ENCODE measurements at places on chromosomes 13 and 19.

- no peak overlapping the region for H3K4me3 ChIP-seq
- no peaks in the 10 kb centered on the region for H3K27me3 ChIP-seq
- no peak for DNase-seq
- H3K36me3 ChIP-seq, result no peaks in the 10 kb centered on the region
Observed at GRCh38 chr13:93368296-93368695, 141.7 kb downstream of the GPC6 start.

- no peaks in the 10 kb centered on the region for H3K36me3 ChIP-seq
- peaks cover 11% of the 10 kb centered on the region for H3K4me1 ChIP-seq
- H3K4me3 ChIP-seq, result no peak overlapping the region
- H3K27ac ChIP-seq, result no peak overlapping the region
- peaks cover 10% of the 10 kb centered on the region for H3K27me3 ChIP-seq
Observed at GRCh38 chr13:87666831-87667230, 4.3 kb upstream of the SLITRK5 start.

- no peak overlapping the region for H3K27ac ChIP-seq
- no peak overlapping the region for H3K4me3 ChIP-seq
- DNase-seq, result no peak
- H3K36me3 ChIP-seq, result no peaks in the 10 kb centered on the region
- no peaks in the 10 kb centered on the region for H3K27me3 ChIP-seq
- no peaks in the 10 kb centered on the region for H3K4me1 ChIP-seq
Observed at GRCh38 chr13:103403148-103403740, 337.0 kb upstream of the SLC10A2 start.

GRCh38 chr19:46451352-46451751 is 20.0 kb downstream of the PNMA8A start:
- H3K4me1 ChIP-seq, result no peaks in the 10 kb centered on the region
- H3K27me3 ChIP-seq, result no peaks in the 10 kb centered on the region
- no peak for DNase-seq
- no peaks in the 10 kb centered on the region for H3K36me3 ChIP-seq

DNA sequence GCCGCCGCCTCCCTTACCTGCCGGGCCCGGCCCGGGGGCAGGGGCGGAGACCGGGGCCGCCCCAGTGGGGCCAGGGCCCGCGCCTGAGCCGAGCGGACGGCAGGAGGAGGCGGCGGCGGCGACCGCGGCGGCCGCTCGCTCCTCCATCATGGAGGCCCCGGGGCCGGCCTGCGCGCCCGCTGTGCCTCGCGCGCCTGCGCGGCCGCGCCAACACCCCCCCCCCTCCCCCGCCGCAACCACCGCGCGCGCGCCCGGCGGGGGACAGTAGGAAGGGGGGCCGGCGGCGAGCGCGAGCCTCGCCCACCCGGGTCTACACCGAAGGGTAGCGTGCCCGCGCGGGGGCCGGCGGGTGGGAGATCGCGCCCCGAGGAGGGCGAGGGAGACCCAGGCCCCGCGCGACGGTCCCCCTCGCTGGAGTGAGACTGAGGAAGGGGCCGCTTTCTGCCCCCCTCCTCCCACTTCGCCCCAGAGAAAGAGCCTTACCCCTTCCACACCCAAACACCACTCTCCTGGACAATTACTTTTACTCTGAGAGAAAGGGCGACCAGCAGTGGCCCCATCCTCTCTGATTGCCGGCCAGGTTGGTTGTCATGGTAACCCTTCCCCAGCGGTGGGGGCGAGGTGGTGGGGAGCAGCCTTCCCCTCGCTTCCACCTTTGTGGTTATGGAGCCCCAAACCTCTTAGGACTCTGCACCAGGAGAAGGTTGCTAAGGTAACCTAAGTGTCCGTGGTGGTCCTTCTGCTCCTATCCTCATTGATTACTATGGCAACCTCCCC is at the start of gene STRN4:
Gene STRN4, minus strand, starts transcription at position 170 of the 777 bp plus-strand sequence. Its CDS starts 20 bp downstream, at position 150.
- peak within 1 kb of the TSS; percentile 91 for H3K27ac ChIP-seq
- no peak for DNase-seq

DNA sequence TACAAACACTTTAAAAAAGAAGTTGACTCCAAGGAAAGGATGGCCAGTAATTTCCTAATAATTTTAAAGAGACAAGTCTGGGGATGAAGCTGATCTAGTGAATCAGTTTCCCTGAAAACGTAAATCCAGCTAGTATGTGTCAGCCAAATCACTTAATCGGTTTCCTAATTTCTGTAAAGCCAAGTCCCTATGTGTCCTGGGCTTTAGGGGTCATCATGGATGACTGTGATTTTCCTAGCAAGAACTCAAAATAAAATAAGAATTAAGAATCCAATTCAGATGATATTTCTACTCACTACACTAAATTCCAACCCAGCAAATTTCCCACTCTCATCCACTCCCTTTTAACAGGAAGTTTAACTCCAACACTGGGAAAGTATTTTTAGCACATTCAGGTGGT is 35.9 kb downstream of the ELF1 start:
- H3K27ac ChIP-seq, result peak overlapping the region; percentile 83
- H3K36me3 ChIP-seq, result no peaks in the 10 kb centered on the region
- no peak for DNase-seq
- H3K4me3 ChIP-seq, result peak overlapping the region; percentile 46

DNA sequence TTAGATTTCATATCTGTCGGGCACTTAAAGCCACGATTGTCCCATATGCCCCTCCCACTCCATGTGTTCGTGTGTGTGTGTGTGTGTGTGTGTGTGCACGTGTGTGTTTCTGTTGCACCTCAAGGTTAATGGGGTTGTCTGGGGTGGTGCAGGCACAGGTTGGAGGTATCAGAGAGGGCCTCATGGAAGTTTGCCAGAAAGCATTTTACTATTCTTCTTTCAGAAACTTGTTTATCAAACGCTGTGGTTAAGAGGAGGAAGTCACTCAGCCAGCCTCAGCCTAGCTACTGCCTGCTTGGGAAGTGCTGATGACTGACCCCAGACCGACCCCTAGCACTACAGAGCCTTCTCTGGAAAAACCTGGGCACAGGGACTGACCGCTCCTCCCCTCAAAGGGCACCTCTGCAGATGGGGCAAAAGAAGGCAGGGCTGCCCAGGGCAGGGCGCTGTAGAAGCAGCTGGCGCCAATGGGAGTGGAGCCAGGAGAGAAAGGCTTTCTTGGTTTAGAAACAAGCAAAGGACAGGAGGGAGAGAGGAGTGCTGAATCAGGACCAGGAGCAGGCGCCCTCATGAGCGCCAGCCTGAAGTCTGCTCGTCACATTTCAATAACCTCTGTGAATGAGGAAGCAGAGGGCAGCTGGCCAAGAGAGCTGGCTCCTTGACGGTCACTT is 3.9 kb downstream of the SIAH3 start:
- peaks cover 15% of the 10 kb centered on the region for H3K4me1 ChIP-seq
- H3K27ac ChIP-seq, result no peak overlapping the region
- no peak overlapping the region for H3K4me3 ChIP-seq
- H3K36me3 ChIP-seq, result no peaks in the 10 kb centered on the region
- peaks cover 45% of the 10 kb centered on the region for H3K27me3 ChIP-seq

DNA sequence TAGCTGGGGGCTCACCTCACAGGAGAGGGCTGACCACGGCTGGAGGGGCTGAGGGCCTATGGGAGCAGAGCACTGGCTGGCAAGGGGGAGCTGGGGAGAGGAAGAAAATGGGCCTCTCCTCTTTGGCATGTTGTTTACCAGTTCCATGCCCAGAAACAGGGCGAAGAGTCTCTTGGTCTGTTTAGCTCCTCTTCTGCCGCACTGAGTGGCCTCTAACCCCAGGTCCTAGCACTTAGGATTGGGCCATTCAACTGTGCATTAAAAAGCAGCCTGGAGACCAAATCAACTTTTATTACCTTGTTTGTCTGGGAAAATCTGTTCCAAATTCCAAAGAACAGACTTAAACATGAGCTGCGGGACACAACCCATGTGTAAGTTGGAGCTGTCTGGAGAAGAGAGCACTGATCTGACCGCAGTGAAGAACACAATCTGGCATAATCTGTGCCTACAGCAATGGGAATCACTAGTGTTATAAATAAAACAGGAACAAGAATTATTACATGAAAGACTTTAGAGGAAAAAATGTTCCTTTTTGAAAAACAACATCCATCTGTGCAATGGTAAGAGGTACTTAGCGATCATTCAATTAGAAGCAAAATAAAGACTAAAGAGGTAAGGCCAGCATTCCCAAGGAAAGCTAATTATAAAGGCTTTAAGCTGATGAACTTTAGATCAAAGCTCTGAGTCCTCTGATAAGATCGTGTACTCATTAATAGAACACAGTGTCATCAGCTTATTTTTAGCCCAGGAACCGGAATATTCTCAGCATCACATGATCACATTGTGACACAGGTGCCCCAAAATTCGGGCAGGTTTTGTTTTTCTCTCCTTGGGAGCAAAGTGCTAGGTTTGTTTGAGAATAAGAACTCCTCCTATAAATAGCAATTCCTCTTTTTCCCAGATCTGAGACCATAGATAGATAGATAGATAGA is 243.2 kb downstream of the COL4A1 start:
- H3K27ac ChIP-seq, result no peak overlapping the region
- no peaks in the 10 kb centered on the region for H3K4me1 ChIP-seq
- H3K36me3 ChIP-seq, result no peaks in the 10 kb centered on the region
- no peaks in the 10 kb centered on the region for H3K27me3 ChIP-seq
- DNase-seq, result no peak

- no peak overlapping the region for H3K27ac ChIP-seq
- H3K4me3 ChIP-seq, result no peak overlapping the region
- DNase-seq, result no peak
- no peaks in the 10 kb centered on the region for H3K36me3 ChIP-seq
- H3K27me3 ChIP-seq, result no peaks in the 10 kb centered on the region
Observed at GRCh38 chr19:34145741-34146202, 26.5 kb upstream of the LSM14A start.

DNA sequence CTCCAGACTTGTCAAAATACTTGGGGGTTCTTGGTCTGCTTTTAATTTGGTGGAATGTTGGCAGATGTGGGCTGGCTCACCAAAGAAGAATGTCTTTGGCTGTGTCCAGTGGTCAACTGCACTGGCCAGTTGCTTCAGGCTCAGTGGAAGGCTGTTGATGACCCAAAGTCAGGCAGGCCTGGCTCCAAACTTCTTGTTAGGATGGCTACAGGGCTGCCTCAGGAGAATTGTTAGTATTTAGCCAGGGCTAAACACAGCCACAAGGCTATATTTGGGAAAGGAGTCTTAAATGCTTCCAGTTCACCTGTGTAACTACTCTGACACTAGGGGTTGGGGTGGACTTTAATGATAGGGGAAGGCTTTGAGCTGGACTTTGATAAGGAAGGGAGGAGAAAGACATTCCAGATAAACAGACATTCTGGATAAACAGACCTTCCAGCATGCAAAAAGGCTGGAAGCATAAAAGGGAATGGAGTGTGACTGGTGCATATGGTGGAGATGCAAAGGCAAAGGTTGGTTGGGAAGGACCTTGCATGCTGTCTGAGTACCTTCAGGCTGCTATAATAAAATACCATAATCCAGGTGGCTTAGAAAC is 116.8 kb downstream of the FOXO1 start:
- H3K27ac ChIP-seq, result no peak overlapping the region
- no peak overlapping the region for H3K4me3 ChIP-seq
- H3K27me3 ChIP-seq, result no peaks in the 10 kb centered on the region
- no peak for DNase-seq
- H3K4me1 ChIP-seq, result peaks cover 6% of the 10 kb centered on the region

DNA sequence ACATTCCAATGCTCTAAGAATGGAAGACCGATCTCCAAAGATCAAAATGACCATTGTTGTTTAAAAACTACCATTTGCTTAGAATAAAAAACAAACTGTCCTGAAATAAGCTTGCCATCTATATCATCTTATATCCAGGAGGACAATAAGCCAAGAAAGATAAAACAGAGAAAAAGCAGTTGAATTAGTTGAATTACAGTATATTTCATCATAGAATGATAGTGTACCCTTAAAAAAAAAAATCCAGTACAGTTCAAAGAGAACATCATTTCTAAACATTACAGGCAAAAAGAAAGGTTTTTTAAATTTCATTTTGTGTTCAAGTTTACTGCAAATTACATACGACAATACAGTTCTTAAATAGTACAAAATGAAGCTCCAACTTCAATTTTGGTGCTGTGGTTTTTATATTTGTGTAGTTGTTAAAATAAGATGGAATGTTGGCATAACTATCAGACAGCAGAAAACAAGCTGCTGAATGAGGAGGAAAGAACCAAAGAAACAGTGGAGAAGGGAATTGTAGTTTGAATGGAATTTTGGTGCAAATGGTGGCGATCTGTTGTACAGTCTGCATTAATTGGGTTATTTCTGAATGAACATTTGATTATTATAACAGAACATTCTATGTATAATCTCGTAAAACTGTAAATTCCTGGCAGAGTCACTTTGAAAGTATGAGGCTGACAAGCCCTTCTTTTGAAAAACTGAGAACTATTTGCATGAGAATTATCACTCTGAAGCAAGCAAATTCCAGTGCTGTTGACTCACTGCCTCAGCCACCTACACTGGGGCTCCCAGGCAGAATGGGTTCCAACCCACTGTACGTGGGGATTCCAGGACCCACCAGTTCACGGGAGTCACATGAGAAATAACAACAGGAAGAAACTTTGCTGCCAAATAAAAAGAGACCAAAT is 37.7 kb downstream of the LHFPL6 start:
- DNase-seq, result no peak
- H3K27ac ChIP-seq, result peak overlapping the region; percentile 50
- no peaks in the 10 kb centered on the region for H3K27me3 ChIP-seq
- H3K36me3 ChIP-seq, result no peaks in the 10 kb centered on the region
- no peak overlapping the region for H3K4me3 ChIP-seq
- H3K4me1 ChIP-seq, result peaks cover 15% of the 10 kb centered on the region

- no peak overlapping the region for H3K4me3 ChIP-seq
- H3K27ac ChIP-seq, result no peak overlapping the region
- DNase-seq, result no peak
- H3K27me3 ChIP-seq, result no peaks in the 10 kb centered on the region
Observed at GRCh38 chr19:2330255-2330631, 1.8 kb downstream of the SPPL2B start.

- no peak overlapping the region for H3K27ac ChIP-seq
- no peaks in the 10 kb centered on the region for H3K4me1 ChIP-seq
- no peaks in the 10 kb centered on the region for H3K27me3 ChIP-seq
Observed at GRCh38 chr13:52862358-52863206, 14.1 kb upstream of the PCDH8 start.

GRCh38 chr19:4589579-4590410 is 30.3 kb upstream of the SEMA6B start:
- no peaks in the 10 kb centered on the region for H3K36me3 ChIP-seq
- DNase-seq, result peak; percentile 31
- no peak overlapping the region for H3K4me3 ChIP-seq
- H3K27me3 ChIP-seq, result peaks cover 14% of the 10 kb centered on the region
- peaks cover 2% of the 10 kb centered on the region for H3K4me1 ChIP-seq

- H3K4me3 ChIP-seq, result no peak overlapping the region
- no peak for DNase-seq
- H3K27ac ChIP-seq, result peak overlapping the region; percentile 79
- no peaks in the 10 kb centered on the region for H3K27me3 ChIP-seq
Observed at GRCh38 chr13:50527188-50527587, 316.3 kb downstream of the DLEU7 start.

GRCh38 chr13:86792153-86792651 is 879.0 kb upstream of the SLITRK5 start:
- no peaks in the 10 kb centered on the region for H3K4me1 ChIP-seq
- no peak for DNase-seq
- H3K4me3 ChIP-seq, result no peak overlapping the region
- no peak overlapping the region for H3K27ac ChIP-seq
- H3K36me3 ChIP-seq, result no peaks in the 10 kb centered on the region
- no peaks in the 10 kb centered on the region for H3K27me3 ChIP-seq

- peaks cover 21% of the 10 kb centered on the region for H3K4me1 ChIP-seq
- DNase-seq, result peak; percentile 84
- H3K27ac ChIP-seq, result peak overlapping the region; percentile 19
- no peaks in the 10 kb centered on the region for H3K27me3 ChIP-seq
Observed at GRCh38 chr19:16584248-16585093, 12.3 kb upstream of the SLC35E1 start.

- no peaks in the 10 kb centered on the region for H3K36me3 ChIP-seq
- H3K27ac ChIP-seq, result no peak overlapping the region
- no peaks in the 10 kb centered on the region for H3K27me3 ChIP-seq
- no peak for DNase-seq
Observed at GRCh38 chr13:46541210-46541609, 11.8 kb upstream of the LRCH1 start.

Measured in heart left ventricle (tissue), 16 donors.